ENCODE measurements at places on chromosomes 2 and 18.
A peak's percentile ranks its signal among the peaks of the same experiment; 100 is the strongest.

GRCh38 chr2:10380048-10380926 is 67.8 kb downstream of the ODC1 start:
- DNase-seq = no peak

DNA sequence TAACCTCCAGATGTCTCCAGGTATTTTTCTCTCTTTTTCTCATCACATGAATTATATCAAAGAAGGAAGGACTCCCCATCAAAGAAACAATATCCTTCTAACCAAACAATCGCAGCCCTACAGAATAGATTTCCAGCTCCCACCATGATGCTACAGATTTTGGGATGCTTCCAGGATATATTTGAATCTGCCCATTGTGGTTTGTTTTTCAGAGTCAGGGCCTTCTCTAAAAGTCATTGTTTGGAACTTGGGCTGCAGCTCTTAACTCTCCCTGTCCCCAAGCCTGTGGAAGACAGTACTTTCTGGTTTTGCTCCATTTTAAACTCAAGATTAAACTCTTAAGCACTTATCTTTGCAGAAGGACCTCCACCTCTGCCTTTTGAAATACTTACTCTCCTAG is 223.2 kb downstream of the PMAIP1 start:
- no peak for DNase-seq

GRCh38 chr2:198137733-198138132 is 333.3 kb downstream of the PLCL1 start:
- no peak for DNase-seq

DNA sequence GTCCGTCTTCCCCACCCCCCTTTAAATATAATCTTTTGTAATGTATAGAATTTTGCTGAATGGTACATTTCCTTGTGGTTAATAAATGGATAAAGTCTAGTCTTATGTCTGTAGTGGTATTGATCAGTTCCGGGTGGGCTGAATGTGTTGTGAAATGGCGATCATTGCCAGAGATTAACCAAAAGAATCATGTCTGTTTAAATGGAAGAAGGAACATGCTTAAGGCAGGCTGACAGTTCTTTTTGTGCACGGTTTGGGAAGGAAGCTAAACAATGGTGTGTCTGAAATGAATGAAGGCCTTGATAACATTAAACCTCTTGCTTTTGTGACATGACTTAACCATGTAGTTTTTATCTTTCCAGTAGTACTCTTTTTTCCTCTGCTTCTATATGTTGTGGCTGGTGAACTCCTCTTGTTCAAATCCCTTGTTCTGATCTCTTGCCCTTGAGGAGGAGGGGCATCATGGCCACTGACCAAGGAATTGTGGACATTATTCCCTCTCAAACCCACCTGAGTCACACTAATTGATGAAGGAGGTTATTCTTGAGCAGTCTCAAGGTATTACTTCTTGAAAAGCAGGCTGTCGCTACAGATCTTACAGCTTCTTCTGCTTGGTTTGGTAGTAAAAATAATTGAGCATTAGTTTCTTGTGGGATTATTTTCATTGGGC is 1.7 kb downstream of the ACVR2A start:
- DNase-seq = no peak

DNA sequence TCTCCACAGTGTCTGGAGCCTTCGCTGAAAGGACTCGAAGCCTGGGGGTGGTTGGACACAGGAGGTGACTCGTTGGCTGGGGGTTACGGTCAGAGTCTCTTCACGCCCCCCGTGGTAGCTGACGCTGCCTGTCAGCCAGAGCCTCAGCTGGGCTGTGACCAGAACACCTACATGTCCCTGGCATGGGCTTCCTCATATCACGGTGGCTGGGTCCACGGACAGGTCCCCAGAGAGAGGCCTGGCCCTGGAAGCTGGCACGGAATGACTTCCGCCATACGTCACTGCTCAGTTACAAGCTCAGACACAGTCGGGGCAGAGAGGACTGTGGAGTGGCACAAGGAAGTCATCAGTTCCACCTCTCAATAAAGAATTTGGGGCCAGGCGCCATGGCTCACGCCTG is 28.5 kb downstream of the ITGB1BP1 start:
- DNase-seq = no peak

GRCh38 chr2:2874341-2874740 is 503.3 kb downstream of the EIPR1 start:
- DNase-seq = no peak

GRCh38 chr18:62760403-62760734 is 45.0 kb downstream of the PHLPP1 start:
- no peak for DNase-seq

DNA sequence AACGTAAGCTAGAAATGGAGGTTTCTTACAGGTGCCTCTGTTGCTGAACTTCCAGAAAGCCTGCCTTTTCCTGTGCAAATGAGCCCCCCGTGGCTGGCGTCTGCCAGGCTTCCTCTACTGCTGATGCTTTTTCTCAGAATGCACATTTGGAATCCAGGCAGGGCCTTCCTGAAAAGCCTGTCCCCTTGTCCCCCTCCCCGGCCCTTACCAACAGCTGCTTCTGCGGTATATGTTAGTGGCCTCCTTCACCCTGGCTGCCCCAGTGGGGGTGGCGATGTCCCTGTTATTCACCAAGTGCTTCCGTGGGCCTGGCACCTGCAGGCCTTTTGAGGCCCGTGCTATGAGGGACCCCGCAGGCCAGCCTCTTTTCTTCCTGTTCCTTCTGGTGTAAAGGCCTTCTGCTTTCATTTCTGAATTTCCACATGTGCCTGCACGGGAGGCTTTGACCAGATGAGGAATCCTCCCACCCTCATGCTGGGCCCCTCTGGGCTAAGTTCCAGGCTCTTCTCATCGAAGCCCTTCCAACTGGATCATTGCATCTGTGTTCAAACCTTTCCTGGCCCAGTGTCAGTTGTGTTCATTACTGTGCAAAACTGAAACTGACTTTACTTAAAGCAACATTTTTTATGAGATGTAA is 10.4 kb downstream of the CNDP2 start:
- DNase-seq = peak; percentile 10

GRCh38 chr2:74232426-74232825 is 34.0 kb downstream of the MTHFD2 start:
- no peak for DNase-seq

- DNase-seq = no peak
These were observed 109.8 kb downstream of the USP34 start for GRCh38 chr2:61361068-61361467.

DNA sequence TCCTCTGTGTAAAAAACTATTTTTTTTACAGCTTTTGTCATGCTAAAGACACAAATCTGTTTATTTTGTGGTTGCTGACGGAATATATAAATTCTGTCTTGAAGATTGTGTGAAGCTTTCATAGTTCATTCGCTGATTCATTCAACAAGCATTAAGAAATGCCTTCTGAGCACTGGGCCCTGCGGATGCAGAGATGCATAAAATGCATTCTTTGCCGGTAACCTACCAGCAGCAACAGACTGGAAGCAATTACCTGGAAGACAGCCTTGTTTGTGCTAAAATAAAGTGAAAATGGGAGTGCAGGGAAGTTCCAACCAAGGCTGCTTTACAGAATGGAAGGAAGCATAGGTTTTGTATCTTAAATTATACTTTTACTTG is 119.7 kb downstream of the PMAIP1 start:
- DNase-seq = no peak
